ENCODE measurements at places on chromosomes 13 and 19.

DNA sequence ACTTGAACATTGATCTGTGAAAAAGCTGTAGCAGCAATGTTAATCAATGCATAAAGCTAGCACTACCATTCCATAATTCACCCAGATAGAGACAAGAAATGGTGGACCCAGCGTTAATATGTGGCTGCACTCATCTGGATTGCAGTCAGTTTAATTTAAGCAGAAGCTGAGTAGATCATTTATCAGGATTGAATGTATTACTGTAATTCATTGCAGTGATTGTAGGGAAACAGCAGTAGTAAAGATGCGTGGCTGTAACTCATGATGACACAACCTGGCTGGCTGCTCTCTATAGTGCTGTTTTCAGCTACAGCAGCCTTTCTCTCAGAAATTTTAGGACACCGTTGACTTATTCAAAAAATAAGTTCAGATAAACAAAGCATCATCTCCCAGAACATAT, 499.5 kb upstream of the SLITRK6 start:
- no peak for DNase-seq

- no peak for DNase-seq
Measured at GRCh38 chr19:54662730-54663129, at the start of gene LILRB4. TSS of gene LILRB4 (plus strand) at chr19:54662985. CDS start at chr19:54663034, 49 bp downstream.

DNA sequence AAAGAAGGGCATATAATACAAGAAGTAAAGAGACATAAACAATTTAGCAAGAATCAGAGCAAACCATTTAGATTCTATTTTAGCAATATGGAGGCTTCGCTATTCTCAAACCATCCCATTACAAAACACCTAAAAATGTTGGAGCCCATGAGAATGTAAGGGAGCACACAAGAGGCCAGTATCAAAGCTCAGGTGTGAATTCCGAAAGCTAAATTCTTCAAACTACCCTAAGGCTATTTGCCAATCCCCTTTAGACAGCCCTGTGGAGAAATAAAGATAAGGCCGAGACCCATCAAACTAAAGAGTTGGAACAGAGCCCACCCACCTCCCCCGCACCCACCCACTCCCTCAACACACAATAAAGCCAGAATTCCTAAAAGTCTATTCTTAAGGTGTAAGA, 210.8 kb upstream of the MAB21L1 start:
- no peak for DNase-seq

- no peak for DNase-seq
Measured at GRCh38 chr13:48708764-48709163, 55.0 kb downstream of the CYSLTR2 start.

- no peak for DNase-seq
Measured at GRCh38 chr19:50332244-50333038, 3.3 kb upstream of the KCNC3 start.

- no peak for DNase-seq
Measured at GRCh38 chr13:27039171-27039701, 132.4 kb downstream of the USP12 start.

DNA sequence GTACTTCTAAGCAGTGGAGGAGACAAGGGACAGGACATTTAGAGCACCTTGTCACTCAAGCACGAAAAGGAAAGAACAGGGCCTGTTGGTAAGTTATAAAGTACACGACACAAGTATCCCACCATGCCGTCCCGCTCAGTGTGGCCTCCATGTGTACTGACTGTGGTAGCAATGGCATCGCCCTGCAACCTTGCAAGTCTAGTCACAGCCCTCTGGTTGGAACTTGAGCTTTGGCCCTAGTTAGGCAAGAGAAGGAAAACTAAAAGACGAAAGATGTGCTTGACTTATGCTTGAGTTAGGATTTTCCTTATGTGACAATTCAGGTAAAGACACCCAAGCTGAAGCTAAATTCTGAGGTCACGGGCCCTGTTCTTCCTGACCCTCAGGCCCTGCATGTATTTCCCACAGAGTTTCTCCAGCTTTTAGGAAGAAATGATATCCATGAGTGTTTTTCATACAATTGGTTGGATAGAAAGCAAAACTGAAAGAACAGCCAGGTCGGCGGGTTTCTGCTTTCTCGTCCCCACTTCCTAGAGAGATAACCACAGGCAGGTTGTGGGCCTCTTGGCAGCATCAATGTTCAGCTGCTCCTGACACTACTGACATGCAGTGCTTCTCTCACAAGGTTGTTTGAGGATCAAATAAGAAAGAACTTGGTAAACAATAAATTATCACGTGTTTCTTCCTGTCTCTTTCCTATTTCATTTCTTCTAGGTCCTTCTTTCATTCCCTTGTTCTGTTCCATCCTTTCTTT, 216.2 kb downstream of the IRS2 start:
- DNase-seq: no peak

DNA sequence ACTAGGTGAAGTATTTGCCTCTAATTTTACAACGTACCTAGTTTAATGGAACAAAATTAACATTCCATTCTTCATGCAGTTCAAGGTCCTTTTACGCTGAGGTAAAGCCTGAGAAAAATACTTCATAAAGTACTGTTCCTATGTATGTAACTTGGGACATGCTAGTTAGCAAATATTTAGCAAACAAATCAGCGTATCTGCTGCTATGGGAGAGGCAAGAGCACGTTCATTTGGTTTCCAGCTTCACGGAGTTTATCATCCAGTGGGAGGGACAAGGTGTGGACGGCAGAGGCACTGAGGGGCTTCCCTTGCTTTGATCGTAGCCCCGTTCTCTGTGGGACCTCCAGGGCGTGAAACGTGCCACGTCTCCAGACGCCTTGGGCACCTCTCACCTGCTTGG, 248.8 kb downstream of the IRS2 start:
- no peak for DNase-seq

DNA sequence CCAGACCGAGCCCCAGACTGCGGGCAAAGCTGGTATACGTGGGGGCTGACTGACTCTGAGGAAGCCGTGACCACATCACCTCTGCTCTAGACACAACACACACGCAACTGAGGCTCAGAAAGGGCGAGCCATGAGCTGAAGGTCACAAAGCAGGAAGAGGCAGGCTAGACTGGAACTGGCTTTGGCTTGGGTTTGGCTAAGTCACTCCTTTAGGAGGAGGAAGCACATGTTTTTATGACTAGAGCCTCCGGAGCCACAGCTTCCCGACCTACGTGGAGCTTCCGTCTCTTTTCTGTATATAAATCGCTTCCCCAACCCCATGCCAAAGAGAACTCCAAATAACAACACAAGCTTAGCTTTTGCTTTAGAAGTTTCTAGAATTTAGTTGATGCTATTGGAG, 48.0 kb downstream of the RFX2 start:
- no peak for DNase-seq

DNA sequence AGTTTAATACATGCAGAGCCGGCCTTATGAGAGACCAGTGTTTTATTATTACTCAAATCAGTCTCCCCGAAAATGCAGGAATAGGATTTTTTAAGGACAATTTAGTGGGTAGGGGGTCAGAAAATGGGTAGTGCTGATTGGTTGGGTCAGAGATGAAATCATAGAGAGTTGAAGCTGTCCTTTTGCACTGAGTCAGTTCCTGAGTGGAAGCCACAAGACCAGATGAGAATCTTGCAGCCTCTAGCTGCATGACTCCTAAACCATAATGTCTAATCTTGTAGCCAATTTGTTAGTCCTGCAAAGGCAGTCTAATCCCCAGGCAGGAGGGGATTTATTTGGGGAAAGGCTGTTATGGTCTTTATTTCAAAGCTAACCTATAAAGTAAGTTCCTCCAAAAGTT, 1163.9 kb downstream of the DIAPH3 start:
- DNase-seq: no peak
